ENCODE measurements at places on chromosomes 7 and 10.

GRCh38 chr7:5612695-5613094 is 168.8 kb downstream of the RNF216 start:
- no peak for DNase-seq

DNA sequence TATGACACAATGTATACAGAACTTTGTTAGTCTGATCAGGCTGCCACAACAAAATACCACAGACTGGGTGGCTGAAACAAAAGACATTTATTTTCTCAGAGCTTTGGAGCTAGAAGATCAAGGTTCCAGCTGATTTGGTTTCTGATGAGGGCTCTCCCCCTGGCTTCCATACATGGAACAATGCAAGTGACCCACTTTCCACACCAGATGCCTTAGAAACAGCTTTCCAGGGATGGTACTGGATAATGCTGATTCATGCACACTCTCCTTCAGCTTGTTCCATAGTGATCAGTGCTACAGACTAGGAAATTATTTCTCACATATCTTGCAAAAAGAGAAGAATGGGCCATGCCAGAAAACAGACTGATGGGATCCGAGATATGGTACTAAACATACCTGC is 1274.9 kb upstream of the SORCS1 start:
- no peak for DNase-seq

GRCh38 chr10:117419921-117420320 is 44.7 kb upstream of the PDZD8 start:
- no peak for DNase-seq

DNA sequence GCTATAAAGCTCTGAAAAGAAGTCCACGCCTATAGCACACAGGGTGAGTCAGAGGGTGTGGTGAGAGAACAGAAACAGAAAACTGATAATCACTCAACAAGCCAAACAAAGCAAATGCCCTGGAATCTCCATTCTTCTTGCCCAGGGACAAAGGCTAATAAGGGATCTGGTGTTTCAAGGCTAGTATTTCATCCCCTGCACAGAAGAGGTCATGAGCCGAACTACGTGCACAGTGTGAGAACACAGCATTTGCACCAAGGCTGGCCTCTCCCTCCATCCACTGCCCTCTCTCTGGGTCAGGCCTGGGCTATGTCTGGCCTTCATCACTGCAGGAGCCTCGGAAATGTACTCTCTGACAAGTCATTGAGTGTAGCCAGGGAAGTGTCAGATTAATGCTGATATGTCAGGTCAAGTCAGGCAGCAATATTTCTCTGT is 42.7 kb downstream of the PRR15 start:
- no peak for DNase-seq

DNA sequence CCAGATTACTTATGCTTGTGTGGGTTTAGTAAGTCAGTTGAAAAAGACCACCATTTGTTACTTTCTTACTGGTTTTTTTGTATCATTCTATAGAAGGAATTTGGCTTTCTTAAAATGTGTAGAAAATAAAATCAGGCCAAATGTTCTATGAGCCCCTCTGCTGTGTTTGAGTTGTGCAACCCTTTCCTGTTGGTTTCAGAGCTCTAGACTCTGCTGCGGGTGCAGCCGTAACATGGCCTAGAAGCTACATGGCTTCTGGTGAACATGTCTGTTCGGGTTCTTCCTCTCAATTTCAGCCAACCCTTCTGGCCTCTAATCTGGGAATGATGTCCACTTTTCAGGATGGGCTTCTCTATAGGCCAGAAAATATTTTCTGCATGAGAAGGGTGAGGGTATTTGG is 56.6 kb upstream of the RAB18 start:
- DNase-seq: no peak

DNA sequence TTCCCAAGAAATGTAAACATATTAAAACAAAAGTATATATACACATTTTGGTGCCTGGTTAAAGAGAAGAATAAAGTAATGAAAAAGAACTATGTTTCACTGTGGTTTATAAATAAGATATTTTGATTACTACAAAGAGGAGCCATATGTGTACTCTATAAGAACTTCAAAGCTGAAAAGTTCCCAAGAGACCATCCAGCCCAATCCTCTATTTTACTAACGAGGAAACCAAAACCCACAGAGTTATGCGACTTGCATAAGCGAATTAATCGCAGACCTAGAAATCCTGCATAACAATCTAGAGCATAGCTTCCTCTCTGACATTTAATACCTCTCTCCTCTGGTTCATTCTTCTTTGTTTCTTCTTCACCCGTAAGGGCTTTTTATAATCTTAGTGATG is 937.1 kb downstream of the CNTNAP2 start:
- no peak for DNase-seq

DNA sequence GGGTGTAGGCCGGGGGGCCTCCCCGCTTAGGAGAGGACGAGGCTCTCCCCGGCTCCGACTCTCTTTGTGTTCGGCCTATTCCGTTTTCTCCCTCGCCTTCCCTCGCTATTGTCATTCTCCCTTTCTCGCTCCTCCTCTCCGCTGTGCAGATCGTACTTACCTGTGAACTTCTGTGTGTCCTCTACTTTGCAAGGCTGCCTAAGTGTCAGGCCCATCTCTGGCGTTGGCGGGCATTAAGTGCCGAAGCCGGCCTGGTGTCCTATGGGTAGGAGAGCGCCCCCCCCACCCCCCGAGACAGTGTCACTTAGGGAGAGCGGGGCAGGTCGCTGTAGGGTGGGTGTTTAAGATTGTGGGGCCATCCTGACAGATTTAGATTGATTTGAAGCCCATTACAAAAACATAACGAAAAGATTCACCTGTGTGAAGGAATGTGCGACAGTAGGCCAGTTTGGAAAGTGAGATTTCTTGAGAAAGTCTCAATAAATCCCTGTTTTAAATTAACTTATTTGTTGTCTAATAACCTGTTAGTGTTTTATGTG is 579 bp downstream of the RBM33 start:
- DNase-seq: peak; percentile 15

GRCh38 chr10:61021926-61022325 is 77.9 kb upstream of the RHOBTB1 start:
- no peak for DNase-seq

- DNase-seq: peak; percentile 49
These were observed 4.9 kb upstream of the SLC29A3 start for GRCh38 chr10:71314028-71314693.

- no peak for DNase-seq
These were observed 30.0 kb upstream of the FXYD4 start for GRCh38 chr10:43341450-43341849.

- no peak for DNase-seq
These were observed 18.9 kb downstream of the ANLN start for GRCh38 chr7:36408589-36408988.

- DNase-seq: no peak
These were observed 201.4 kb downstream of the PTEN start for GRCh38 chr10:88064608-88065382.

- DNase-seq: no peak
These were observed 42.8 kb downstream of the MGMT start for GRCh38 chr10:129509835-129510234.

GRCh38 chr7:121541457-121541856 is 145.3 kb upstream of the FAM3C start:
- DNase-seq: no peak

- DNase-seq: no peak
These were observed 107.1 kb downstream of the ABLIM1 start for GRCh38 chr10:114550756-114551635.

DNA sequence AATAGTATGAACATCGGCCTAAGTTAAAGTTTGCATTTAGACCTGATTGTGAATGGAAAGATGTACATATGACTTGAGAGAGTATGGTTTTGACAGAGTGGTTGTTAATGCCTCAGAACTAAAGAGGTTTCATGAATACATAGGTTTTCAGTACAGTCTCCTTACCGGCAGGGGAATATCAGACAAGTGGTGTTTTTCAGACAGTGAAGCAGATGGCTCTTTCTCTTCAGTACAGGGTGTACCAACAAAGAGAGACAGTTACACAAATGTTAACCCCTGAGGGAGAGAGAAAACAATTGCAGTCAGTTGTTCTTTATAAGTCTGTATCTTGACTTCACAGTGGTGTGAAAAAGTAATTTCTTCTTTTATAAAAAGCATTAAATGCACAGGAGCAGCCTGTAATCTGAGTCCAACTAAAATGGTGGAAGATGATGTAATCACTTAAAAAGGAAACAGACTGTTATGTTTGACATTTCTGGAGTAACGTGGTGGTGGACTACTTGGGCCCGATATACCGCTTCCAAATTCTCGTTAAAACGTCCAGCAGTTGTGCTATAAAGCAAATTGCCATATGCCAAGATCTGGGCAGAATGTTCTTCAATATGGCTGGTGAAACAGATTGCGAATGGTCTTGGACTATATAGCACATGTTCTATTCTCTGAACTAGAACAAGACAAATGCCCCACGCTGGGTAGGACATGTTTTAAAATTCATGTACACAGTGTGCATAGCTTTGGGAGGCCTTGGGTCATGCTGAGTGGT is 69.2 kb downstream of the SDK1 start:
- no peak for DNase-seq

DNA sequence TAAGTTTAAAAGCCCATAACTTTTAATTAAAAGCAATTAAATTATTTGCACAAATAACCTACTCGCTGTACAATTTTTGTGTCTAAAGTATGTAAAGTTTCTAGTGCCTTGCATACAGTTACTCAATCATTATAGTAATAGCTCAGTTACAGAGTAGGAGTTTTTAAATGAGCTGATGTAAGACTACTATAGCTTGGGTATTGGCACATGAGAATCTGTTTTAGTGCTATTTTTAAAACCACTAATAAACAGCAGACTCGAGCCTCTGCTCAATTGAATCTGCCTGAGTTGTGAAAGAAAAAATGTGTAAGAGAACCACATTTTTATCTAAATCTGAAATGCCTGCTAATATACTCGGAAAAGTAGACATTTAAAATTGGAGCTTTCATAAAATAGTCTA is 31.1 kb downstream of the CTNNA3 start:
- no peak for DNase-seq

- DNase-seq: no peak
These were observed 477.4 kb upstream of the FZD8 start for GRCh38 chr10:36119455-36119854.

DNA sequence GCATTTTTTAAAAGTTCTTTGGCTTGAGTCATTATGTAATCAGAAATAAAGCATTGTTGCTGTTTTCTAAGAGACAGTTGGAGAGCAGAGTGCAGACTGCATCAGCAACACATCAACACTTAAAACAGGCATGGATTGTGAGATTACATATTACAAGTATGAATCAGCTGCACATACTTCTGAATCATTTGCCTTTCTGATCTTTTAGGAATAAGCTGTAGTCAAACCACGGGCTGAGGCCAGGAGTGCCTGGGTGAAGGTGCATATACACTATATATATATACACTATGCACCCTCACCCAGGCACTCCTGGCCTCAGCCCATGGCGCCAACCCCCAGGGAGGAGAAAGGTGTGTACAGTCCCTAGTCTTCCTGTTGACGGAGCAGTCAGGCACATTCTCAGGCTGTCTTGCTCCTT is 52.4 kb upstream of the DLX6 start:
- no peak for DNase-seq

DNA sequence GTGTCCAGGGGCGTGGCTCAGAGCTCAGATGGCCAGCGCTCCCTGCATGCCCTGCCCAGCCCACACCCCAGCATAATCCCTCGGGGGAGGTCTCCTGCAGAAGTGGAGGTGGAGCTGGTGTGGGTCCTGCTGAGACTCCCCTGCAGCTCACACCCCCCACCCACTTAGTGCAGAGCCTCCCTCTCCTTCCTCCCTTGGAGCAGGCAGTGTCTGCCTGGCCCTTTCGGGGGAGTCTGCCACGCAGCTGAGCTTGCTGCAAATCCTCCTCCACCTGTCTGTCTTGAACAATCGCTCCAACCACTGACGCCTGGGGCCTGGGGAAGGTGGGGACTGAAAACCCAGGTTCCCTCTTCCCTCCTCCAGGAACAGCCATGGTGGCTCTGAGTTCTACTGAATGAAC is 219.7 kb upstream of the PPP2R2D start:
- no peak for DNase-seq

DNA sequence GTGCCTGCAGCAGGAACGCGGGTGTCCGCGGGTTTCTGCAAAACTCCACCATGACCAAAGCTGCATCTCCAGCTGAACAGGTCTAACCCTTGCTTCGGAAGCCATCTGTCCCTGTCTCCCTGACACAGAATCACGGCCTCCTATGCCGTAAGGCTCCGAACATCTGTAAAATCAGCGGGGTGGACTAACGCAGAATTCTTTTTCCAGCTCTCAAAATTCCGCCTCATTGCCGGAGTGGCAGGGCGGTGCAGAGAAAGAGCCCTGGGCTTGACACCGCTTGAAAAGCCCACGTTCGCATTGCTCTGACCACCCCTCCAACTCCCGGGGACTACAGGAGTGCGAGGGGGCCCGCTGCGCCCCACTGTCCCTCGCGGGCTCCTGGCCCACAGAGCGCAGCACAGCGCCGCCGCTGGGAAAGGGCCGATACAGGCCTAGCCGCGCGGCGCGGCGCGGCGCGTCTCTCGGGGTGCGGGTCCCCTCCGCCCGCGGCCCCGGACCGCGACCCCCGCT is 409 bp downstream of the DNMBP start:
- DNase-seq: no peak

GRCh38 chr7:33773053-33773452 is 132.3 kb upstream of the BMPER start:
- no peak for DNase-seq

DNA sequence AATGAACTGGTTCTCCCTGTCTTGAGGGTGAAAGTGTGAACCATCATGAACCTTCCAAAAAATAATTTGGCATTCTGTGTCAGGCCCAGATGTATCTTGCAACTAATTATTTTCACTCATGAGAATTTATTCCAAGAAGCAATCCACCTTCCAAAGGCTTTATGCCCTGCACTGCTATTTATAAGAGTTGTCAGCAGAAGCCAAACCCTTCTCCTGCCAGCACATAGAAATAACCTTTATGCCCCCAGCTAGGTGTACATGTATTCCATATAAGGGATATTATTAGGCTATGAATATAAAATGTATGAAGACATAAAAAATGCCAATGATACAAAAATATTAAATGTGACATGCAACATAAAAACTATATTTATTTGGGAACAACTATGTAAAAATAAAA is 69.0 kb upstream of the GDF10 start:
- DNase-seq: no peak

GRCh38 chr7:18508443-18509427 is 13.2 kb downstream of the HDAC9 start:
- DNase-seq: no peak

GRCh38 chr7:113561446-113561845 is 357.4 kb downstream of the PPP1R3A start:
- DNase-seq: no peak

DNA sequence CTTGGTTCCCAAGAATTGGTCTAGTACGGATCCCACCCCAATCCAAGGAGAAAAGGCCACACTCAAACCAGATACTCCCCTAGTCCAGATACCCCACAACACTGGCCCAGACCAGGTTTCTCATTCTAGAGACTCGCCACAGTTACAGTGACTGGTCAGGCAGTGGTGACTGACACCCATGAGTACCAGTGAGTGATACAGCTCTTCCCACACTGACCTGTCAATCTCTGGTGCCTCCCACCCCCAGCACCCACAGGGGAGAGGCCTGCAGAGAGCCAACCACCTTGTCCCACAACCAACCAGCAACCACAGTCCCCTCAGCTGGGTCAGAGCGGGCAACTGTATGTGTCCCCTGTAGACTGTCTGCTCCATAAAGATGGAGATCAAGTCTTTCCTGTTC is 152.8 kb downstream of the NEURL1 start:
- DNase-seq: no peak

Data from activated CD4-positive, alpha-beta T cell treated with anti-CD3 and anti-CD28 coated beads for 1 hour (primary cell).